ENCODE measurements at places on chromosomes 4 and X.

GRCh38 chrX:9569876-9570301 is 105.0 kb downstream of the TBL1X start:
- DNase-seq = no peak

DNA sequence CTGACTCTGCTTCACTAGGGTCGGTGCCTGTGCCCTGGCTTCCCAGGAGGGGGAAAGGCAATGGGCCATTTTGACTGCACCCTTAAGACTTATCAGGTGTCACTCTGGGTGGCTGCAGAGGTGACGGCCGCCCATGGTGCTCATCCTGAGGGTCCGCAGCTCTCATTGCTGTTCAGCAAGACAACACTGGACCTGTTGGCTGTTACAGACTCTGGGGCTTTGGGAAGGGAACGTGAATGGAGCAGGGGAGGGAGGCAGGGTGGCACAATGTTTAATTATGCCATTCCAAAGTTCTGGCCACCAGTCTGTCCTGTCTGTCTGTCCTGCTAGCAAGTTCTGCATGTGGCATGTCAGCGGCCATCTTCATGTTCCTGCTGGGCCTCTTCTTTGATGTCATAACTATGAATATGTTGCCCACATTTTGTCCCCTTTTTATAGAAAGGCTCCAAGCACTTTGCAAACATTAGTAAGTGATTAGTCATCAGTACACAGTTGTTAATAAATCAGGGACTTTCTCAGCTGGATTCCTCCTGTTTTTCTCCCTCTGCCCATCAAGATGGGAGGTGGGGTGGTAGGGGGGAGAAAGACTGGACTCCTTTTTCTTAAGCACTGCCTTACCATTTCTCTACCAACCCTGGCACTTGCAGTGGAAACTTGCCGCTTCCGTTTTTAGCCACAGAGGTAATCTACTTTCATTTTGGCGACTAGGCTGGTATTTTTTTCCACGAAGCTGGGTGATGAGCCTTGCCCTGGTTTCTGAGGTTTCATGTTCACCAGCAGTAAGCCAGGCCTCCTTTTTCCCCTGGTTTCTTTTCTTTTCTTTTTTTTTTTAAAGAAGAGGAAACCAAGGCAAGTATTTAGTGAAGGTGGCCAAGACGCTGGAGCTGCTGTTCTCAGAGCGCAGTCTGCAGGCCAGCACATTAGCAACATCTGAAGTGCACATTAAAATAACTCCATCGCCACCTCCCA is 88.6 kb upstream of the TRIM2 start:
- DNase-seq = peak; percentile 69

- DNase-seq = peak; percentile 1
Measured at GRCh38 chr4:67131224-67131623, 414.1 kb downstream of the CENPC start.

GRCh38 chr4:47465004-47465403 is 1.5 kb upstream of the COMMD8 start:
- DNase-seq = peak; percentile 68

GRCh38 chrX:139202742-139203420 is 327.7 kb upstream of the F9 start:
- no peak for DNase-seq

GRCh38 chrX:119121341-119121740 is 6.3 kb downstream of the KIAA1210 start:
- DNase-seq = peak; percentile 14

GRCh38 chrX:136577552-136577951 is 45.5 kb downstream of the VGLL1 start:
- peak; percentile 54 for DNase-seq

GRCh38 chr4:11182586-11183355 is 245.9 kb downstream of the HS3ST1 start:
- peak; percentile 73 for DNase-seq

DNA sequence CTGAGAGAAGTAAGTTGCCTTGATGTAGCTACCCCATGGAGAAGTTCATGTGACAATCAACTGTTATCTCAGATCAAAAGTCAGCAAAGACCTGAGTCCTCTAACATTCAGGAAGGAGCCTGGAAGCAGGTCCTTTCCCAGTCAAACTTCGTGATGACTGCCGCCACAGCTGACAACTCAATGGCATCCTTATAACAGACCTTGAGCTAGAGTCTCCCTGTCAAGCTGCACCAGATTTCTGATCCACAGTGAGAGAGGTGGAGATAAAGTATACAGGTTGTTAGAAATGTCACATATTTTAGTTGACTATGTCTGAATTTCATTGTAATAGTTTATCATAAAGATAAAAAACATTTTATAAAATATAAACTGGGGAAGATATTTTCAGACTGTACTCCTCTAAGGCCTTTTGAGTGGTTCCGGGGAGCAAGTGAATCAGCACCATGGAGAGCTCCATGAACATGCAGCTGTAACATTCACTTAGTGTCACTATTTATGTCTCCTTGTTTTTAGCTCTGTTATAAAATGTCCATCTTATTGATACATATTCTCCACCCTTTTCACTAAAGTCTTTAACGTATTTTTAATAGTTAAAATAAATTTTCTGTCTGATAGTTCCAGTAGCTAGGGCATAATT is 1653.5 kb upstream of the AGA start:
- DNase-seq = peak; percentile 74

- DNase-seq = peak; percentile 7
Measured at GRCh38 chr4:117331817-117332216, 246.4 kb upstream of the TRAM1L1 start.

DNA sequence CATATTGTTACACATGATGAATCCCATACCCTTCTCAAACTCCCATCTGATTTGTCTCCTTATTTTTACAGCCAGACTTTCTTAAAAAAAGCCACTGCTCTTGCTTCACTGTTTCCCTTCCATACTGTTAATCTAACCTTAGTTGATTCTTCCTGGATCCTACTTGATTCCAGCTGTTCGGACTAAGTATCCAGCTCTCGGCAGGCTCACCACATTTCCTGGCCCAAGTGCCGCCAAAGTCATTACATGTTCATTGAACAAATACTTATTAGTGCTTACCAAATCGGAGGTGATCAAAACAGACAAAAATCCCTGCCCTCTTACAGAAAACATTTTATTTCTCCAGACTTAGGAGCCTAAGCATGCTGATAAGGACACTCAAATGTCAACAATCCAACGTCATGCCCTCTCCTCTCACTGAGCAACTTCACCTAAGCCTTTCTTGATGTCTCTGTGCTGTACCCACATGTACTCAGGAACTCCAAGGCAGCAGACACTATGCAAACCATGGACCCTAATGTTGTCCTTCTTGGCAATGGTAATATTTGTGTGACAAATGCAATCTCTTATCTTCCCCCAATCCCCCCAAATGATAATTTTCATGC is 45.1 kb upstream of the C1QTNF7 start:
- DNase-seq = no peak

DNA sequence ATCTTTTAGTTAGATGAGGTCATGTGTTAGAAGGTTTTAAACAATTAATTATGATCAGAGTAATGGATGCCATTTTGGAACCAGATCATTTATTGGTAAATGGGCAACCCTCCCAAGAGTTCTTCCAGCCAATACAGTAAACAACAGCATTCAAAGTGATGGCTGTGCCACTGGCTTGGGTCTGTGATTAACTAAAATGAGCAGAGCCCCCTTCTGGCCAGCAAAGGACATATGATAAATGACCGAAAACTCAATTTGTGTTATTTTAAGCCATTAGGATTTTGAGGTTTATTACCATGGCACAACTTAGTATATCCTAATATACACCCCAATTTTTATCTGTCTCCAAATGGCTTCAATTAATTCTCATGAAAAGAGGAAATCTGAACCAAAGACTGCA is 90.8 kb upstream of the NPFFR2 start:
- DNase-seq = peak; percentile 48

DNA sequence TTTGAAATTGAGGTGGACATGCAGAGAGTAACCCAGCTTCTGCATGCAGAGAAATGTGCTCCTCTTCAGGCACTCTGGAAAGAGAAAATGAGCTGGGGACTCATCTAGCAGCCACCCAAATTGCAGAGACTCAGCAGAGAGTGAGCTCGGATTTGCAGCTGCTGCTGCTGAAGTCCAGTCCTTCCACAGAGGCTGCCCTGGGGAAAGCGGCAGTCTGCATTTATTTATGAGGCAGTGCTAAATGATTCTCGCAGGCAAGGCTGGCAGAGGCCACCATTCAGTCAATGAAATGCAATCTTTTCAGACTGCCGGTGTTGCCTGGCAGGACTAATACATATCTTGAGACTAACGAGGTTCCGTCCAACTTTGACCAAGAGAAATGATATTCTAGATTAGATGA is 404.8 kb downstream of the NLGN4X start:
- no peak for DNase-seq

GRCh38 chrX:47992095-47992380 is 11.8 kb downstream of the ZNF182 start:
- DNase-seq = no peak

DNA sequence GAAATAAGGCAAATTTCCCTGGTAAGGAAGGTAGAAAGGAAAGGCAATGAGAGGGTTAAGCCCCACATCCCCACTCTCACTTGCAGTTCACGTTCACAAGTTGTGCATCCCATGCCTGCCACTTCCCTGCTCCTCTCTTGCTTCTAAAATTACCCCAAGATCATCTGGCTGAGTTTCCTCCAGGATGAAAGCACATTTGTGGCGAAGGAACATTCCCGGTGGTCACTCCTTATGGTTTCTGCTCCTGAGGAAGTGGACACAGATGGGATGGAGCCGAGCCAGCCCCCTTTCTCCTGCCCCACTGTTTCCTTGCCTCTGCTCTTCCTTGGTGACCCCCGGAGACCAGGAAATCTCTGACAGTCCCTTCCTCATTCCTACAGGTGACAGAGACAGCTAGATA is 37.5 kb downstream of the SPINK2 start:
- DNase-seq = no peak

DNA sequence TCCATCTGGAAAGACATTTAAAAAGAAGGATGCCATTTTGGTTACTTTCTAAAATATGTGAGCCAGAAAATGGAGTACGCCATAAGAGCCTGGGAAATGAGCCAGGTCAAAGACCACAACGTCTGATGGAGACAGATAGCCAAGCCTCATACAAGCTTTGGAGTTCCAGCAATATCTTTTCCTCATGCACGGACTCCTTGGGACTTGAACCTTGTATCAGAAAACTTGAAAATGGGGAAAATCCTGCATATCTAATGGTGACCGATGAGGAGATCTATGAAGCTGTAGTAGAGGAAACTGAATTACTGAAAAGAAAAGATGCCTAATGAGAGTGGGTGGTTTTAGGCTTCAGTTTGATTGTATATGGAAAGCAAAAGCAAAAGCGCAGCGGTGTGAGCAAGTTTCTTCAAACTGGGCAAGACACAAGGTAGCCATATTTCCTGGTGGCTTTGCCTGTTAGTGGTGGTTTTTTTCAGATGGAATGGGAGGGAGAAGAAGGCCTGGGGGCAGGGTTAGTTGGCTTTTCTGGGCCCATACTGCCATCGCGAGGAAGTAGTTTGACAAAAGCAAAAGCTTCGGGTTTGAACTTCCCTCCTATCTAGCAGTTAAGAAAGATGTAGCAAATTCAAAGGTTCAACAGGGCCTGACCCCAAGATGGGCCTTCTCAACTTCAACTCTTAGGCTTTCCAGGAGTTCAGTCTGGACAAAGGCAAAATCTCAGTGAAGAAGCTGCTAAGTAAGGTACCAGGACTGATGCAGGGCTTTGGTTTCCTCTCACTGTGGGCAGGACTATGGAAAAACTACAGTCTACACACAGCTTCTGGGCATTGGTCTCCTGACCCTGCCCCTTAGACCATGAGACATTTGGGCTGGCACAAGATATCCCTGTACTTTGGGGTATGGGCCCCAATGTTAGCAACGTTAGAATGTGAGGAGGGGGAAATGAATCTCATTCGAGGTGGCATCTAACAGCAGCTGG is 210.0 kb upstream of the STK26 start:
- no peak for DNase-seq

DNA sequence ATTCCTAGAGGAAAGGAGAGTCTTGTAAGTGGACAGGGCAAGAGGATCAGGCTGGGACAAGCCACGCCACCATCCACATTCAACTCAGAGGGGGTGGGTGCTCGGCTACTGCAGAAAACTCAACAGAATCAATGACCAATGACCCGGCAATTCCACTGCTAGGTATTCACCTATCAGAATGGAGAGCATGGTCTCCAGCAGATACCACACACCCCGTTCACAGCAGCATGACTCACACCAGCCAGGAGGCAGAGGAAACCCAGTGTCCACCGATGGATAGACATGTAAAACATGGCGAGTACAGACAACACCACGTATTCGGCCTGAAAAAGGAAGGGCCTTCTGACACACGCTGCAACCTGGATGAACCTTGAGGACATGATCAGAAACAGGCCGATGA is 175.9 kb downstream of the AFAP1 start:
- DNase-seq = peak; percentile 60

- DNase-seq = peak; percentile 95
Measured at GRCh38 chrX:45515262-45516215, 314.9 kb upstream of the DIPK2B start.

GRCh38 chrX:46627711-46628419 is 54.3 kb downstream of the CHST7 start:
- no peak for DNase-seq

DNA sequence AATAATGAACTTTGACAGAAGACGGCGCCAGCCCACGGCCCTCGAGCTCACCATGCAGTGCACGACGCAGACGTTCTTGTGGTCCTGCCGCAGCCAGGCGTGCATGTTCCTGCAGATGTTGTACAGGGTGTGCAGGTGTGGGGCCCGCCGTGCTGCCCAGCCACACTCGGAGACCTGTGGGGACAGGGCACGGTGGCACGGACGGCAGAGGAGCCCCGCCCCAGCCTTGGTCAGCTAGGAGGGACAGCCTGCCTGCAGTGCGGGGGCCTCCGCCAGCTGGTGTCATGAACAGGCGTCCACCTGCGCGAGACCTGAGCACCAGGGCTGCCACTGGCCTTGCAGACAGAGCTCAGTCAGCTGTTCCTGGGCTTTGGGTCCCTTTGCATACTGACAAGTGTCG is 49.5 kb downstream of the GAK start:
- DNase-seq = no peak

DNA sequence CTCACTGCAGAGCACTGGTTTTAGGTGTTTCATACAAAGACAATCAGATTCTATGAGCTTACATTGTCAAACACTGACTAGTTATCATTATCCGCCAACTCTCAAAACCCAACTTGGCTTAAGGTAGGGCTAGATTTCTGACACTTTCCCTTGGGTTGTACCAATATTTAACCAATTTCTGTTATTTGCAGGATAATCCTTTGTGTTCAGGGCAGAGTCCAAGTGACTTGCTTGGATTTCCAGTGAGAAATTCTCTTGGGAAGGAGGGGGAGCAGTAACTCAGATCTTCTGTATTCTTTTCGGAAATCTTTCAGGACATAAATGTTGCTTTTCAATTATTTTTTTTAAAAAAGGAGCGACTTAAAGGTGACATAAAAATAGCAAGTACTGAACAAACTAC is 23.1 kb downstream of the DGKK start:
- DNase-seq = no peak

DNA sequence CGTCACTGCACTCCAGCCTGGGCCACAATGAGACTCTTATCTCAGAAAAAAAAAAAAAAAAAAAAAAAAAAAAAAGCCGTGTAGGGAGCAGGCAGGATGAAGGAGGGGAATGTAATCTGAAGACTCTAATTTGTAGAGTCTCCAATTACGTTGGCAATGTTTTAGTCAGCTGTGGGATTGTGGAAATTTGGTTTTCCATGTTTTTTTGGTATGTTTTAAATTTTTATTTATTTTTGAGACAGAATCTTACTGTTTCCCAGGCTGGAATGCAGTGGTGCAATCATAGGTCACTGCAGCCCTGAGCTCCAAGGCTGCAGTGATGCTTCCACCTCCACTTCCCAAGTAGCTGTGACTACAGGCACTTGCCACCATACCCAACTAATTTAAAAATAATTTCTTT is 56.5 kb downstream of the NSD2 start:
- DNase-seq = no peak

- peak; percentile 72 for DNase-seq
Measured at GRCh38 chr4:186915816-186916215, 192.2 kb upstream of the FAT1 start.

All from epithelial cell of esophagus (primary cell).